ENCODE measurements at places on chromosomes 1 and 21. TPM values are rescaled to one million over a fixed set of nuclear protein-coding genes. Genes with fewer than 3 reads are reported as not detected.
A peak's percentile ranks its signal among the peaks of the same experiment; 100 is the strongest.

DNA sequence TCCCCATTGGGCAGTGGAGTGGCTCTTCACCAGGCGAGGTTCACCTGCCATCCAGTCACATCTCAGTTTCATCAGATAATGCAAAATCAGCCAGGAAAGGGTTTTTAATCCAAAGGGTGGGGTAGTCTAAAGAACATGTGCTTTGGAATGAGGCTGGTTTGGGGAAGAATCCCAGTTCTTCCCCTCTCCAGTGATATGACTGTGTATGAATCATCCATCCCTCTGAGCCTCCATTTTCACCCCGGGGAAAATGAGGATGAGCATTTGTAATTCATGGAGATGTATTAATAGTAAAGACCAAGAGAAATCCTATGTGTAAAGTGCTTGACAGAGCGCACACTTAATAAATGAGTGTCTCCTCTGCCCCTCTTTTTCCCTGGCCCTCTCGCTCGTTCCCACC lies 215.1 kb upstream of the FGGY start:
- DNase-seq: no peak

DNA sequence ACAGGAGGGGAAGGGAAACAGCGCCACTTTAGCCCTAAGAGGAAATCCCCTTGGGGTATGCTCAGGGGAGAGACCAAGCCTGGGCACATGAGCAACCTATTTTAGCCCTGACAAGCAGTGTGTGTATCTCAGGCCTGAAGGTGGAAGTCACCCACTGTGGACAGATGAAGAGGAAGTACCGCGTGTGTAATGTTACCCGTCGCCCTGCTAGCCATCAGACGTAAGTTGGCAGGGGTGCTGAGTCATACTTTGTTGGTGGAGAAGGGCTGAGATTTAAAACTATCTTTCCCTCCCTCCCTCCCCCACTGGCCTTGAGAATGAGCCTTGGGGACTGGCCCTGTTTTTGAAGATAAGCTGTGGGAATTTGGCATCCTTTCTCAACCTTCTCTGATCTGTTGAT lies 11.2 kb downstream of the AGO1 start:
- no peak for DNase-seq

- DNase-seq: no peak
Measured at GRCh38 chr1:58440696-58441095, 105.8 kb downstream of the OMA1 start.

Gene KLHDC7A
- 0.95 TPM for total RNA-seq

DNA sequence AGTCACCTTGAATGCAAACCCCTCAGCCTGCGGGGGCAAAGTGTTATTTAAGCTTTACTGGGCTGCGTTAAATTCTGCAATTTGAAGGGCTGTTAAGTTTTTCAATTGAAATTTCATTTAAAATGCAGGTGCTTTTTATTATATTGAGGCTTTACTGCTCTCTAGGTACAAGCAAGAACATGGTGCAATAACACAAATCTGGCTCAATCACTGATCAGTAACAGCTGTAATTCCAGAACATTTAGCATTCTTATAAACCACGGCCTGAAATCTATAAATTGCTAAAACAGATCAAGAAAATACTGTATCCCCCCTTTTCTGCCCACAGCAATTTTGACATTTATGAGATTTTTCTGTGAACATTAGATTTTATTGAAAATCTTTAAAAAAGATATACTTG lies 322.8 kb downstream of the KCTD3 start:
- DNase-seq: no peak

GRCh38 chr1:84998642-84999280 lies 1.8 kb upstream of the MCOLN2 start:
- DNase-seq: no peak

Gene NEGR1
- 0.62 TPM for total RNA-seq

Gene PRELP
- not detected for total RNA-seq

Gene DNAI4
- total RNA-seq: 0.10 TPM

DNA sequence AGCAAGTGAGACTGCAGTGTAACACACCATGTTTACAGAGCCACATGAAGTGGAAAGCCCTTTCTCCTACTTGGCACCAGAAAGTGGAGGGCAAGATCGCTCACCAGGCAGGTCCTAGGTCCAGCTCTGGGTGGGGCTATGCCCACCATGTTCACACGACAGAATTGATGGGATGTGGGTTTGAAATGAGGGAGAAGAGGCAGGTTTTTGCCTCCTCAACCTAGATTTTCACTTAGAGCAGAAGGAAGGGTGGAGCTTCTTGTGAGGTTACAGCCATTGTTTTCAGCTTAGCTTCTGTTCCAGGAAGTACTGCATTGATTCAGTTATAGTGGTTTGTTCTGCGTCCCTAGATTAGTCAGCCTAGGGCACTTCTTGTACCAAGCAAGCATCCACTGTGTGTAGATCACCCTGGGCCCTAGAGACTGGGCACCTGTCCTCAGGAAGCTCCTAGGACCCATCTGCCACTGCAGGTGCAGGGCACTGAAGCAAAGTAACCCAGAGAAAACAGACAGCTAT lies 2.3 kb downstream of the CD53 start:
- no peak for DNase-seq

Gene PIGR
- total RNA-seq: not detected

Gene FAM151A
- not detected for total RNA-seq

Gene TMCO4
- total RNA-seq: 25.8 TPM

DNA sequence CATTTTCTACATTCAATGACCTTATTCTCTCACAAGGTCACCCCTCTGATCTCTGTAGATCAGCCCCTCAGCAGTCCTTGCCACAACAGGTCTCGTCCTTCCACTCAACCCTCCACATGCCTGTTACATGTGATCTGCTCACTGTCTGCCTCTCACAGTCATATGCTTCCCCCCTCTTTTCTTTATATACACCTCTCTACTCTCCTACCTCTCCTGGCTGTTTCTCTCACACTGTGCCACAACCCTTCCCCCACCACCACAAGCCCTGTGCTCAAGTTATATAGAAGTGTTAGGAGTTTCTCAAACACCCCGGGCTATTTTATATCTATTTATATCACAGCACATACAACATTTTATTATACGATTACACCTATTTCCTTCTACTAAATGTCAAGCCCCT lies 12.6 kb downstream of the B3GALNT2 start:
- no peak for DNase-seq

DNA sequence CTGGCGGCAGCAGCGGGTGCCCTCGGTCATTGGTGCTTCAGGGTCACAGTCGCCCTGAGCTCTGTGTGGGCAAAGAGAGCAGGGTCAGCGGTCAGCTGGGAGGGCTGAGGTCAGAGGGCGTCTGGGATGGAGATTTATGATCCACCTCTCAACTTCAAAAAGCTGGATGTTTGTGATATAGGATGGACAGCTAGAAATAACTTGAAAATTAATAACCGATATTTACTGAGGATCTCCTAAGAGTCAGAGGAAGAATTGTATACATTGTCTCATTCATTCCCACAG lies 2.0 kb downstream of the LEFTY1 start:
- no peak for DNase-seq

Gene SLAMF6
- total RNA-seq: not detected

Gene AMPD1
- not detected for total RNA-seq

Gene LINGO4
- total RNA-seq: not detected

Gene KCNA3
- not detected for total RNA-seq

Gene OVAAL
- total RNA-seq: not detected

GRCh38 chr1:183270541-183271141 lies 84.6 kb downstream of the LAMC2 start:
- DNase-seq: peak; percentile 81

DNA sequence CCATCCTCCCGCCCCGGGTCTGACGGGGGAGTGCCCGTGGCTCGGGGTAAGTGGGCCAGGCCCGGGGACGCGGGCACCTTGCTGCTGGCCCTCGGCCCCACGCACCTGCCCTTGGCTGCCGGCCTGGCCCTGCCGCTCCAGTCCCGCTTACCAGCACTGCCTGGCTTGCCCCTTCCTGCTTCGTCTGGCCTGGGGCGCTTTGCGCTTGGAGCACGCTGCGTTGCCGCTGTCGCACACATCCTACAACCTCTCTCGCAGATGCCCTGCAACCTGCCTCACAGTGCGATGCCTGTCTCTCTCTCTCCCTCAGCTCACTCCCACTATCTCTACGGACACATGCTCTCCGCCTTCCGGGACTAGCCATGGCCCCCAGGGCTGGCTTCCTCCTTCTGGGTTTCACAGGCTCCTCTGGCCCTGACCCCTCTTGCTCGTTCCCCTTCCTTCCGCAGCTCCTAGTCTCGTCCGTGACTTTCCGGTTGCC lies 9.7 kb downstream of the MYOG start:
- no peak for DNase-seq

Gene SLC30A2
- not detected for total RNA-seq

Gene SPRR1B
- not detected for total RNA-seq

Gene KRTAP12-2
- total RNA-seq: not detected

- DNase-seq: peak; percentile 76
Measured at GRCh38 chr1:208929575-208929974, 653.9 kb upstream of the CAMK1G start.

DNA sequence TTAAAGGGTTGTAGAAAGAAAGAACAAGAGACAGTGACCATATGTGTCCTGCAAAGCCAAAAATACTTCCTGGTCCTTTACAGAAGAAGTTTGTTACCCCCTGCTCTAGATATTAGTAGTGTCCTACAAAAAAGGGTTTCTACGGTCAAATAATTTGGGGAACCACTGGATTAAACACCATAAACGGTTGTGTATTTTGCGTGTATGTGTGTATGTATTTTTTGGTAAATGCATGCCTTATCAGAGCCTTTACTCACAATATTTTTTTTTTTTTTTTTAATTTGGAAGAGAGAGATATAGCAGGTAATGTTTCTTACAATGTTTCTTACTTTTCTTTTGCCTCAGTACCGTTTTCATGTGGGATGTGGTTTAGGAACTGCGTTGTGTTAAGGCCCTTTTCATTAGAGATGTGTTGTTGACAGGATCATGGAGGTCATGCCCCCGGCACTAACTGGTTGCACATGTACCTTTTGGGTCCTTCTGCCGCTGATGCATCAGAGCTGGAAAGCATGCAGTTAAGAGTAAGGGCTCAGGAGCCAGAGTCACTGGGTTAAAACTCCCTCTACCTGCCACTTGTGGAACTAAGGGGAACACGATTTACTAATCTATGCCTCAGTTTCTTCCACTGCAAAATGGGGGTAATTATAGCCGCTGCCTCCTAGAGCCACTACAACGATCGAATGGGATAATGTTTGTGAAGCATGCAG lies 234.6 kb upstream of the KAZN start:
- no peak for DNase-seq

Gene LAMB3
- 4.7 TPM for total RNA-seq

DNA sequence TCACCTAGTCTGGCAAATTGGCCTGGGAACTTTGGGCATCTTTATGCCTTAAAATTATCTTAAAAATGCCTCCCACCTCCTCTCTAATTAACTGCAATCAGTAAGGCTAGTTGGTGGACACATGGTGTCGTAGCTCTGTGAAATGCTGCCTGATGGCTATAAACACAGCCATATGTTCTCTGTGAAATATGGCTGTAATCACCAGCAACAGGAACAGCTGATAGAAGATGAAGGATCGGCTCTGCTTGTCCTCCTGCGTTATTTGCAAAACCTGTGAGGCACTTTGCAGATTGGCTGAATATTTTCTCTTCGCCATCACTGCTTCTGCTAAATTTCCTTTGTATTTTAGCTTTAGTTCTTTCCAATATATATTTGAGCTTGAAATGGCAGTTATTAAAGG lies 419.6 kb downstream of the RWDD3 start:
- no peak for DNase-seq

Gene LCE2D
- not detected for total RNA-seq

Gene ZNF496
- 35.9 TPM for total RNA-seq

Gene FMO4
- total RNA-seq: not detected

- DNase-seq: no peak
Measured at GRCh38 chr1:82849460-82849859, 1048.7 kb downstream of the ADGRL2 start.

Gene ZDHHC18
- total RNA-seq: 3.5 TPM

Gene LYPD8
- not detected for total RNA-seq

DNA sequence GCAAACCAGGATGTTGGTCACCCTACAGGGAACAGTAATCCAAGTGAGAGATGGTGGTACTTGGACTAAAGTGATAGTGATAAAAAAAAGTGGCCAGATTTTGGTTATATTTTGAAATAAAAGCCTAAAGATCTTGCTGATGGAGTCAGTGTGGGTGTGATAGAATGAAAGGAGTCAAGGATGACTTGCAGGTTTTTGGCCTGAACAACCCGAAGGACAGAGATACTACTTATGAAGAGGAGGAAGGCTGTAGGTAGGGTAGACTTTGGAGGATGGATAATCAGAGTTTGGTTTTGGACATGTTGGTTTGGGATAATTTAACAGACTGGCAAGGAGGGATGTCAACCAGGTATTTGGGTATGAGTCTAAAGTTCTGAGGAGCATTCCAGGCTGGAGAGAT lies 1.5 kb upstream of the TEX38 start:
- no peak for DNase-seq

DNA sequence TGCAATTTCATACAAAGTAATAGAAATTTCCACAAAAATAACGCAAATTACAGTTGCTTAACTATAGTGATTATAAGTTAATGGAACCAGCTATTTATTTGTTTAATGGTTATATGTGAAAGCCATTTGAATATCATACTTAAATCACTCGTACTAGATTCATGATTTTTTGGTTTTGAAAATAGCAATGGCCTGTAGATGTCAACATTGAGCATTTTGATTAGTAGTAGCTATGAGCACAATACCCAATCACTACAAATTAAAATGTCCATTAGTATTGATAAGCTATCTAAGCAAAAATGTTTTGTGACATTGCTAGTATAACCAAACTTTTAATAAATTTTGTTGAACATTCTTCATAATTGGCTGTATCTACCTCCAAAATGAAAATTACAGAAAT lies 10.0 kb downstream of the COL24A1 start:
- no peak for DNase-seq

Gene RPL11
- 858 TPM for total RNA-seq

- no peak for DNase-seq
Measured at GRCh38 chr1:27992276-27992675, 32.5 kb downstream of the XKR8 start.

DNA sequence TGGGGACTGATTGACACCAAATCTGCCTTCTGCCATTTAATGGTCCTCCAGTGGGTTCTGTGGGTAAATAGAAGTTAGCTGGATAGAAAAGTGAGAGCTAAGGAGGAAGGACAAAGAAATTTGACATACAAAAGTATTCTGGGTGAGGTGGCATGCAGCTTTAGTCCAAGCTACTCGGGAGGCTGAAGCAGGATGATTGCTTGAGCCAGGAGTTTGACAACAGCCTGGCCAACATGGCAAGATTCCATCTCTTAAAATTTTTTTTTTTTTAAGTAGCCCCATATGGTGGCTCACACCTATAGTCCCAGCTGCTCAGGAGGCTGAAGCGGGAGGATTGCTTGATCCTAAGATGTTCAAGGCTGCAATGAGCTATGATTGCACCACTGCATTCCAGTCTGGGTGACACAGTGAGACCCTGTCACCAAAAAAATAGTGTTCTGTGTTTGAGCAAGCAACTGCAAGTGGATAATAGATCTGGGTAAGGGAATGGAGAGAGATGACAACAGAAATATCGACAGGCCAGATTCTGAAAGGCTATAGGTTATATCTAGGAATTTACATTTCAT lies 13.4 kb downstream of the RTCA start:
- no peak for DNase-seq
